Common myeloid progenitor, CD34-positive (primary cell): ENCODE measurements at places on chromosomes 6 and 20.

- DNase-seq, result no peak
These were observed 17.1 kb downstream of the XKR7 start for GRCh38 chr20:31984981-31985471.

DNA sequence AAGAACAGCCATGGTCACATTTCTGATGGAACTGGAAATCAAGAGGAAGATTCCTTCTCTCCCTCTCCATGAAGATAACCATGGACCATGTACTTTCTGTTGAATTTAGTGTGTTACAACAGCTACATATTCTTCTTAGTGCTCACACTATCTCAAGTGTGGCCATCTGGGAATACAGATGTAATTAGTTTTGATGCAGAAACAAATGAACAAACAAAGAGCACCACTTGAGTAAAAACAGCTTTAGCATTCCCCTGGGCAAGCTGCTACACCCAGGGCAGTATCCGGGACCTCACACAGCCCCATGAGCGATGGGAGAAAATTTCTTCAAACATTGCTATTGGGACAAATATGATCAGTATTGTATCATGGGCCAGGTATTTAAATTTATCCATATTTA is 75.2 kb downstream of the RAMACL start:
- DNase-seq, result no peak

- DNase-seq, result no peak
These were observed 2.8 kb upstream of the NEU1 start for GRCh38 chr6:31865205-31866118.

DNA sequence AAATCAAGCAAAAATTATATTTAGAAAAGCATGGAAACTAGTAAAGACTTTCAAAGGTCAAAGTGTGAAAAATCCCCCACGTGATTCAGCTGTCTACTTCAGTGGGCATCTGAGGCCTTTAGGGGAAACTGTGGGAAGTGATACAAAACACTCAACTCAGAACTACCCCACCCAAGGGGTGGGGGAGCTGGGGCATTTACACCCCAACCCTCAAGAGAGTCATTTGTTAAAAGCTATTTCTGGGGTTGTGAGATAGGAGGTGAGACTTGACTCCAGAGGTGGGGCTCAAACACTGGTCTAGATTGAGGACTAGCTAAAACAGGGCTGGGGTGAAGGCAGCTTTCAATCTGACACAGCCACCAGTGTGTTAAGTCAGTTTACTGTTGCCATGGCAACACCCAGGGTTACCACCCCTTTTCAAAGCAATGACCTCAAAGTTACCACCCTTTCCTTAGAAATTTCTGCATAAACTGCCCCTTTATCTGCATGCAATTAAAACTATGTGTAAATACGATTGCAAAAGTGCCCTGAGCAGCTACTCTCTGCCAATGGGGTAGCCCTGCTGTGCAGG is 9.9 kb upstream of the GTSF1L start:
- DNase-seq, result no peak

- peak; percentile 64 for DNase-seq
These were observed 167.5 kb downstream of the SOD2 start for GRCh38 chr6:159525445-159526025.

DNA sequence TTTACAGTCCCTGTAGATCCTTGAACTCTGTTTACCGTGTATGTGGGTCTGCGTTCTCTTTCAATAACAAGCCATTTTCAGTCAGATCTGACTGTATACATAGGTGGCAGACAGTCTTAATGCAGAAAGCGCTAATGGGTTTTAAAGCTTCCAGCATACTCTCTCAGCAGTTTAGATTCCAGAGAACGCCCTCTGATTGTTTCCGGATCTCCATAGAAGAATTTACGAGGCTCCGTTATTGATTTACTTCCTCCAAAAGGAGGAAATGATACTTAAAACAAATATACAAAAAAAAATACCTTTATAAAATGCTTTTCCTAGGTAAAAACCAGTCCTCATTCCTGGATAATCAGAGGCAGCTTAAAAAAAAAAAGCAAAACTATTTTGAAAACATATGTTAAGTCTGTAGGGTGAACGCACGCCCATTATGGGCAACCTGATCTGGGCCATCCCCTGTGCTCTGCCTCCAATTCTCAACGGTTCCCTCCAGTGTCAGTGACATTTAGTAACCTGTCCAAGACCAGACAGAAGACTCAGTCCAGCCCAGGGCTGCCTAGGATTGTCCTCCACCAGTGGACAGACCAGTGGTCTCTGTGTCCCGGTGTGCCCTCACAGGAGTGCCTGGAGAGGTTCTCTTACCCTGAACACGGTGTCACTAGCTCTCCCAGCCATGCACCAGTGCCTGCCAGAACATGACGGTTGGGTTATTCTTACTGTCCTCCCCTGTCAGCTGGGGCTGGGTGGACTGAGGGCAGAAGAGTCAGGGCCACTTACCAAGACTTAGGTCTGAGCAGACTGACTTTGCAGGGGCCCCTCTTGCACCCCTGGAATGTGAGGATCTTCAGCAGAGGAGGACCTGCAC is 217.3 kb downstream of the ARID1B start:
- DNase-seq, result no peak

GRCh38 chr6:89567630-89568390 is 70.7 kb downstream of the LYRM2 start:
- no peak for DNase-seq

DNA sequence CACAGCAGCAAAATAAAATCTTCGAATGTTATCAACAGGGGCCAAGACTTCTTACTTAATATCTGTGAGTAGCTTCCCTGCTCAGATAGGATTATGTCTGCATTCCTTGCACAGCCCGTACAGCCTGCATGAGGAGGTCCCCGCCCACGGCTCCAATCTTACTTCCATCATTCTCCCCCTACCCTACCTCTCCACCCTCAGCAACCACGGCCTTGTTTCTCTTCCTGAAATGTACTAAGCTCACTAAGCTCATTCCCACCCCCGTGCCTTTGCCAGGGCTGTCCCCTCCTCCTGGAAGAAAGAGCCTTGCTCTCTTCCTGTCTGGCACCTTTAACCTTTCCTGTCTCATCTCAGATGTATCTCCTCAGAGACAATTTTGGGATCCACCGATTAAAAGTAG is 120.4 kb downstream of the BCAS1 start:
- no peak for DNase-seq

GRCh38 chr20:36243726-36244125 is 7.4 kb downstream of the AAR2 start:
- DNase-seq, result no peak
